Stimulated activated CD8-positive, alpha-beta memory T cell treated with anti-CD3 and anti-CD28 coated beads, Interleukin-2, amount 100 ng/mL, for 1 hour (primary cell): ENCODE measurements at places on chromosomes 1 and 21.

DNA sequence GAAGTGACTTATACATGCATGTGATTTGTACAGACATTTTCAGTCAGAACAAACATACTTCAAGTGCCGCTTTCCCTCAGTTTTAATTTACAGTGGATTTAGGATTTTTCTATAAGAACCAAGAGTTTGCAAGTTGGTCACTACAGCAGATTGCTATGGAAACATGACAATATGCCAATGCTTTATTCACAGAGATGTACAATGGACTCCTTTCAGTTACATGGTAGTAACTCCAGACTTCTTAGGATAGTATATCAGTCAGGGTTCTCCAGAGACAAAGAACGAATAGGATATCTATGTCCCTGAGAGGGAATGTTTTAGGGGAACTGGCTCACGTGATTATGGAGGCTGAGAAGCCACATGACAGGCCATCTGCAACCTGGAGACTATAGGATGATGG is 27.4 kb downstream of the IFI44 start:
- DNase-seq, result no peak

DNA sequence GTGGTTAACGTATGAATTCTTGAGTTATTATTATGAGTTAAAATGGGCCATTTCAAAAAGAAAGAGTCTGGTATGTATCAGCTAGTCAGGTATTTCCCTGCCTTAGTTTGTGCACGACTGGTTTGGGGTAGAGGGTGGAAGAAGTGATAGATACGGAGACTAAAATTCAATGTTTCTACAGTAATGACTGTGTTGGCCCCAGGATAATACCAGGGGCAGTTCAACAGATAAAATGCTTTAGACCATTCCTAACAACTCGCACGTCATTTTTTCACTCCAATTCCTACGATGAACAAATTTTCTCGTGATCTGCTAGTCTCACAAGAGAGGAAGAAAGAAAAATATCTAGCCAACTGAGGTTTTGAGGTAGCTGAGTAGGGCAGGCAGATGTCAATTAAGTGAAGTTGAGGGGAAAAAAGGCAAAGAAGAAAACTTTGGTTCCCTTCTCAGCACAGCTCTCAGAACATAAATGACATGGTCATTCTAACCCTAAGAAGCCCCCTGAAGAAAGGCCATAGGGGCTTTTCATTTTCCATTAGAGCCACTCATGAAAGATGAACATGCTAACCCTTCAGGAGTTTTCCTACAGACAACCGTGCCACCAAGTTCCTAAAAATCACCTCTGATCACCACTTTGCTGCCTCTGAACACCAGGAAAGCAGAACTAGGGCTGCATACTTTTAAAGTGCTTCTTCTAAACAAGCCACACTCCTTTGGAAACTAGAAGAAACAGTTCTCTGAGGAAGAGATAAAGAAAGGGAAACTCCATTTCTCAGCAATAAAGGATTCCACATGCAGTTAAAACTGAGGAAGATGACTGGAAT is 5.6 kb downstream of the MCOLN2 start:
- DNase-seq, result no peak

DNA sequence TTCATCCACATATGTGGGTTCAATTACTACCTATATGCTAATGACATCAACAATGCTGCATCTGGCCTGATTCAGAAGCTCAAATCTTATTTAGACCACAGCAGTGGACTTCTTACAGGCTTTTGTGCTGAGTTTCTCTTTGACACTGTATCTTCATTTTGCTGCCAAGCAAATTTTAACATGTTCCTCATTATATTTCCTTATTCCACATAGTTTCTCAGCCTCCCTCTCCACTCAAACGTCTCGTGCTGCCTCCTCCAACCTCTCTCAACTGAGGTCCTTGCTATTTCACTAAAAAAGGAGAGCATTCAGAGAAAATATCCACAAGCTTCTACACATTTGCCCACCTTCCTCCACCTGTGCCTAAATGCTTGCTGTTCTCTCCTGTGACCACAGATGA is 6.5 kb downstream of the TDRKH start:
- DNase-seq, result no peak

DNA sequence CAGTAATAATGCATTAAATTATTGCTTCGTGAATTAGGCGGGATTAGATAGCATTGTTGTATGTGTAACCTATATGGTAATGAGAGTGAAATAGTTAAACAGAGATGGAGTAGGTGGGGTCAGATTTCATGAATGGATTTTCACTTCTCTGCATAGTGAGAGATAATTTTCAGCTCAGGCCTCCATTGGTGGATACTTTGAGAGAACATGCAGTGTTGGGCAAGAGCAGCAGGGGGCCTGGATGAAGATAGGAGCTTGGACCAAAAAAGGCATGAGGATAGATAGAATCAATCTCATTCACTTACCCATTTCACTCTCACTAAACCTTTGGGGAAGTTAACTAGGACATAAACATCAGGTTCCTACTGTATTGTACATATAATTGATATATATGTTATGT is 39.5 kb upstream of the C1orf87 start:
- DNase-seq, result no peak

DNA sequence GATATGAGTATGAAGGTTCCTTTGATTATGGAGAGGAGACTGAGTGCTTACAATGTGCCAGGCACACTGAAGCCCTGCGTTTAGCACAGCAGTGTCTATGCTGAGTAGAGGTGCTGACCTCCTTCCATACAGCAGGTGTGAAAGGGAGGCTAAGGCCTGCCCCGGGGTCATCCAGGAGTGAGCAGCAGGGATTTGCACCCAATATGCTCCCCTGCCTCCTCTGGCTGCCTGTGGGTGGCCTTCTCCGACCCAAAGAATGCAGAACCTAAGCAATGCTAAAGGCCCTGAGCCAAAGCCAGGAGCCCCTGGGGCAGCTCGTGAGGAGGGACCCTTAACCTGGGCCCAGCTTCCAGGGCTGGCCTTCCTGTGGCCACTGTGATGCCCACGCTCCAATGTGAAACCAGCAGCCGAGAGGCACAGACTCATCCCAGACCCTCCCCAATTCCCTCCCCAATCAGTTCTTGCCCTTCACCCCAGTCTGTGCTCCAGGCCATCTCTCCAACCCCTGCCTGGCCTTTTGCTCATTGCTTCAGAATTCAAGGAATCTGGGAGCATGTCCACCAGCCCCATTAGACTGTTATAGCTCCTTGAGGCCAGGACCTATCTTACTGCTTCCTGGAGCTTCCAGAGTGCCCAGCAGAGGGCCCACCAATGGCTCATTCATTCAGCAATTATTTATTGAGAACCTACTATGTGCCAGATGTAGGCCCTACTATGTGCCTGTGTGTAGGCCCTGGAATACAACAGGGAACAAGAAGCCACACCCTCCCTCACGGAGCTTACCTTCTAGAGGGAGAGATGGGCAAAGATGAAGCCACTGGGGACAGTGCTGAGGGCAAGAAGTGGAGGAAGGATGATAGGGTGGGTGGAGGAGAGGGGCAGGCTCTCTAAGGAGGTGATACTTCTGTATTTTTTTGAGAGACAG is 53.3 kb downstream of the TAS1R2 start:
- no peak for DNase-seq

GRCh38 chr1:226310637-226311195 is 1.8 kb upstream of the LIN9 start:
- DNase-seq, result no peak

- no peak for DNase-seq
Measured at GRCh38 chr1:178864326-178864725, 6.6 kb downstream of the ANGPTL1 start.

GRCh38 chr1:87826681-87827251 is 498.1 kb downstream of the LMO4 start:
- no peak for DNase-seq

DNA sequence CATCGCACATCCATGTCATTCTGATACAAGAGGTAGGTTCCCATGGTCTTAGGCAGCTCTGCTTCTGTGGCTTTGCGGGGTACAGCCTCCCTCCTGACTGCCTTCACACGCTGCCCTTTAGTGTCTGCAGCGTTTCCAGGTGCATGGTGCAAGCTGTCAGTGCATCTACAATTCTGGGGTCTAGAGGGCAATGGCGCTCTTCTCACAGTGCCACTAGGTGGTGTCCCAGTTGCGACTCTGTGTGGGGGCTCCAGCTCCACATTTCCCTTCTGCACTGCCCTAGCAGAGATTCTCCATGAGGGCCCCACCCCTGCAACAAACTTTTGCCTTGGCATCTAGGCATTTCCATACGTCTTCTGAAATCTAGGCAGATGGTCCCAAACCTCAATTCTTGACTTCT is 138.2 kb upstream of the BRINP3 start:
- DNase-seq, result no peak

- DNase-seq, result no peak
Measured at GRCh38 chr1:163813251-163813650, 491.5 kb downstream of the NUF2 start.

- no peak for DNase-seq
Measured at GRCh38 chr1:191734321-191734720, 423.9 kb upstream of the RGS18 start.

DNA sequence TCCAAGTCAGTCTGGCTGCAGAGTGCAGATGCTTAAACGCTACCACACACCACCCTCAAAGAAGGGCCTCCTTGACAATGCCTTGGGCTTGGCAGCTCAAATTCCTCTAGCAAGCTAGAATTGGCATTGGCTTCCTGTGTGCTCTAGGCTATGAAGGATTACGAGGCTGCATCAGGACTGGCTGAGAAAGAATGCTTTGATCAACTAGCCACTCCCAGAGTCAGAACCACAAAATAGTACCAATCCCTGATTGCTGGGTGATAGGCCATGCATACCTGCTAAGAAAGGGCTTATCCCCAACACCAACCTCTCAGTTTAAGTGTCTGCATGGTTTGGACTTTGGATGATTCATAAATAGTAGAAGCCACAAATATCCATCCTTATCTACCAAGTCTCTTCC is 504.9 kb downstream of the OMA1 start:
- DNase-seq, result no peak

DNA sequence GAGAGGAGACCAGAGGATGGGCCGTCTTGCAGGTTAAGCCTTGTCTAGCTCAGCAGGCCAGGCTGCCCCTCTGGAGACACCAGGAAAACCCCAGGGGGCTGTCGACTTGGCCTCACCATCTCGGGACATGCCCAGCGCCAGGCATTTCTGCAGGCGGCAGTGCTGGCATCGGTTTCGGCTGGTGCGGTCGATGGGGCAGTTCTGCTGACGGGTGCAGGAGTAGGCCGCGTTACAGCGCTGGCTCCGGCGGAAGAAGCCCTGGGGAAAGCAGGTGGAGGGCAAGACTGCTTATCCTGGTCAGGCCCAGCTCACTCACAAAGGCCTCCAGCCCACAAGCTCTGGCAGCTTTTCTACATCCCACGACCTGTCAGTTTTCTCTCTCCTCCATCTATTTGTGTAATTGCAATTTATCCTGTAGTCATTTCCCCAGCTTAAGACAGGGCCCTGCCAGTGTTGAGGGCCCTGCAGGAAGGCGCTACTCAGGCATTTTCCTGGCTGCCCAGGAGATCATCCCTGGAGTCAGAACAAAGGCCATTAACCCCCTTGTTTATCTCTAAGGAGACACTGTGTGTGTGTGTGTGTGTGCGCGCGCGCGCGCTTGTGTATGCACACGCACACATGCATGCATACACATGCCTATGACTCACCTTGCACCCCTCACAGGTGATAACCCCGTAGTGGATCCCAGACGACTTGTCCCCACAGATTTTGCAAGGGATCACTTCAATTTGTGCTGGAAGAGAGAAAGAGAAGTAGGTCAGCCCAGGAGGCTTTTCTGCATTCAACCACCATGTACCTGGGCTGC is 11.5 kb upstream of the LINGO4 start:
- no peak for DNase-seq

GRCh38 chr1:44031252-44032169 is at the start of gene SLC6A9:
TSS of gene SLC6A9 (minus strand) at chr1:44031462. CDS start at chr1:44024277, 7,185 bp downstream.
- no peak for DNase-seq

DNA sequence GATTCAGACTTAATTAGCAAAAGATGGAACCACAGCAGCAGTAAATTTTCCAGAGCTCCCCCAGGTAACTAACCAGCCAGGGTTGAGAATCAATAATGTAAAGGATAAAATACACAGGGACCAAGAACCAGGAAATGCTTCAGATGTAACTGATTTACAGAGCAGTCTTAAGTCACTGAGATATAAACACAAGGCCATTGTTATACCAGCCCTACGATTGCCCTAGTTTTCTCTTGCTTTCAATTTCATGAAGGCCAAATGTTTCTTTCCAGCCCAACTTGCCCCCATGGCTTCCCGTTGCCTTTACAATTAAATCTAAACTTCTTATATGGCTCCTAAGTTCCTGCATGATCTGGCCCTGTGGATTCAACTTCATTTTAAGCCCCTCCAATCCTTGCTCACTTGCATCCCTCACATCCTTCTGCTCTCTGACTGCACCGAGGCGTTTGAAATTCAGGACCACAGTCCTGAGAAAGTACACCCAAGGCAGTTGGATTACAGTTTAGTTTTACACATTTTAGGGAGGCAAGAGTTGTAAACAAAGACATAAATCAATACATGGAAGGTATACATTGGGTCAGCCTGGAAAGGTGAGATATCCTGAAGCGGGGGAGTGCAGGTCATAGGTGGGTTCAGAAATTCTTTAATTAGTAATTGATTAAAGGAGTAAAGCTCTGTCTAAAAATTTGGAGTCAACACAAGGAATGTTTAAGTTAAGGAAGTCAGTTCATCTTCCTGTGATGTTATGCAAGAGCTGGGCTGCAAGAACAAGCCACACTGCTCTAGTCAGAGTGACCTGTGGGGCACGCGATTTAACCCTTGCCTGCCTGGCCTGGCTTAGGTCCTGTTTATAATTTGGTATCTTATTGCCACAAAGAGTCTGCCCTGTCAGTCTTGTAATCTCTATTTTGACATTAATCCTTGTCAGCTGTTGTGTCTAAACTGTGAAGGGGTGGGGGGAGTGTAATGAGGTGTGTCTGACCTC is 69.9 kb upstream of the COG2 start:
- no peak for DNase-seq

DNA sequence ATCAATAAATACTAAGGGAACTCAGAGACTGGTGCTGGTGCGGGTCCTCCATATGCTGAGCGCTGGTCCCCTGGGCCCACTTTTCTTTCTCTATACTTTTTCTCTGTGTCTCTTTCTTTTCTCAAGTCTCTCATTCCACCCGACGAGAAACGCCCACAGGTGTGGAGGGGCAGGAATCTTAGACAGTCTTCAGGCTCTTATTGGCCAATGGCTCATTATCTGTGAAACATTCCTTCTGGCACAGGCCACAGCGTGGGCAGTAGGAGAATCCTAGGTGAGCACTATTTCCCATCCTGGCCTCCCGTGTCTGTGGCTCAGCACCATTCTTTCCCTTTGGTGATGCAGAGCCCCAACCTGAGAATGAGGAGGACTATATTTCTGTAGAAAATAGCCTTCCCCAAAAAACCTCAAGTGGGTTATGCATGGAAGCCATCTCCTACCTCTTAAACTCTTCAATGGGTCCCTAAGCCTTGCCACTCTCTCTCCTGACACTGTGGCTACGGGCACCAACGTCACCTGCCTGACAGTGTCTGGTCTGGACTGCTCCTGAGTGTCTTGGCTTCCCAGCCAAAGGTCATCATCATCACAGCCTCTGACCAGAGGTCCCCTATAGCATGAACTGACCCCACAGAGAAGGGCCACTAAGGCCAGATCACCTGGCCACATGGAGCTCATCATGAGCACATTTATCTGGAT is 6.2 kb upstream of the SLAMF1 start:
- DNase-seq, result no peak

- no peak for DNase-seq
Measured at GRCh38 chr1:40769815-40770214, 13.8 kb upstream of the KCNQ4 start.
